ENCODE measurements at places on chromosomes 3 and 15.

GRCh38 chr3:107045791-107046190 is 331.4 kb upstream of the CCDC54 start:
- no peak for DNase-seq

- DNase-seq, result no peak
These were observed 3.5 kb downstream of the TKT start for GRCh38 chr3:53252096-53252946.

GRCh38 chr3:141915766-141916165 is 39.3 kb downstream of the ATP1B3 start:
- DNase-seq, result no peak

GRCh38 chr3:71821116-71821515 is 36.2 kb upstream of the PROK2 start:
- no peak for DNase-seq

DNA sequence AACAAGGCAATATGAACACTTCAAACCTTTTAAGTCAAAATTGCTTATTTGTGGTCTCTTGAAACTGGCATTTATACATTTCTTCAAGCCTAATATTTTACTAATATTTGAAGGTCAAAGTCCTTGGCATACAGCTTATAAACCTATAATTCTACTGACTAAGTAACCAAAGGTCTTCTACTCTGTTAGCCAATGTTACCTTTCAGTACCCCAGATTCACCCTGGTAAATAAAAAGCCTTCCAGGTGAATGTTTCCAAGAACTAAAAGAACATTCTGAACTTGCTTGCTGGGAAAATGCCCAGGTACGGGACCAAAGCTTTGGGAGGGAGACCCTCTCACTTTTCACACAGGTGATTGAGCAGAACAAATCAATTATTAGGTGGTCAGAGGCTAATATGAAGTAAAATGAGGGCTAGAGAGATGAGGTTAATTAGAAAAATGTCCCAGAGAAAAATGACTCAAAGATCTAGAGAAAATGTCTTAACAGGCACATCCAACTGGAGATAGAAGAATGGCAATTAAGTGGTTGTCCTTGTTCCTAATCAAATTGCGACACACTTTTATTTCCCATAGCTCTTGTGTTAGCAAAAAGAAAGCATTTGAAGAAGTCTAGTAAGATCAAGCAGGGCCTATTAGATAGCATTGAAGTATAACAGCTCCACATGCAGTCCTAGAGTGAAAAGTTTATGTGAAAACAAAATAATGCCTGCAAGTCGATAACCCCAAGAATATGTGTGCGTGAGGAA is 232.0 kb downstream of the FOXP1 start:
- DNase-seq, result no peak

- DNase-seq, result no peak
These were observed 114.4 kb upstream of the ABHD17C start for GRCh38 chr15:80580536-80581260.

GRCh38 chr3:125916376-125916978 is 52.5 kb upstream of the ROPN1B start:
- DNase-seq, result peak; percentile 78

GRCh38 chr3:99407257-99407656 is 231.1 kb upstream of the COL8A1 start:
- no peak for DNase-seq

DNA sequence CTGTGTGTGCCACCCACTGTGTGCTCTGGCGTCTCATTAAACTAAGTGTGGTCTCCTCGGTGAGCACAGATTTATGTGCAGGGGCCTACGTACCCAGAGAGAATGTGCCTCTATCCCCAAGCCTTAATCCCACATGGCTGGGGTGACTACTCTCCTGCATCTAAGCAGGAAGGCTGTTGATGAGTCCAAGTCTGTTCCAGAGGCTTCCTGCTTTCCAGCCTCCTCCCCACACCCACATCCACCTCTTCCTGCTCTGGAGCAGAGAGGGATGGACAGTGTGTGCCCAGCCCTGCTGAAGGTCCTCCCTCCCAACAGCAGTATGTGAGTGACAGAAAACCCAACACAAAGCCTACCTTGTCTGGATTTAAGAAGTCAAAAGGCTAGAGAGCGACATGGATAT is 38.8 kb upstream of the BCL2L10 start:
- DNase-seq, result no peak

Measured in stimulated activated CD8-positive, alpha-beta memory T cell treated with anti-CD3 and anti-CD28 coated beads, Interleukin-4, amount 100 ng/mL, for 1 hour (primary cell).